ENCODE measurements at places on chromosomes 7 and 10.

GRCh38 chr7:111459757-111460280 lies 102.5 kb downstream of the IMMP2L start:
- DNase-seq = no peak

DNA sequence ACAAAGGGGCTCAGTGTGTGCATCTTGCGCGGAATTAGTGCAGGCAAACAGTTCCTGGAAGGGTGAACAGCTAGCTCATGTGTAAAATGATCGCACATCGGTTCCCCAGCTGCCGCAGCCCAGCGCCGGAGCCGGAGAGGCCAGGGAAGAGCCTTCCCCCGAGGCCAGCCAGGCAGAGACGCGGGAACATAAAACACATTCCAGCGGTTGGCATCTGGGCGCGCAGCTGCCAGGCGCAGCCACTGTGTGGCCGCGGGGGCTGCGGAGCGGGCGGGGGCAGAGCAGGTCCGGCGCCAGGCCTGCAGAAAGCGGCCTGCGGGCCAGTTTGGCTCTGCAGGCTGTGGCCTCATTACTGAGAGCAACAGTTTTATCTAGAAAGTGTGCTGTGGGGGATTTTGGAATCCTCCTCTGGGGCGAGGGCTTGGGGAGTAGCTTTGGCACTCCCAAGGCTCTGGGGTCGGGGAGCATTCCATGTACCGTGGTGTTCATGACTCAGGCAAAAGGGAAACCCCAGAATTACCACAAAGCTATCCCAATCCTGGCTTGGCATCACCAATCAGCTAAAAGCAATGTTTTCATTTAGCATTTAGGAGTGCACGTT lies 74.3 kb downstream of the SAMD9 start:
- DNase-seq = no peak

- no peak for DNase-seq
These were observed 217.3 kb downstream of the ZEB1 start for GRCh38 chr10:31536302-31536701.

- no peak for DNase-seq
These were observed 90.9 kb downstream of the MTERF1 start for GRCh38 chr7:91789558-91789957.

DNA sequence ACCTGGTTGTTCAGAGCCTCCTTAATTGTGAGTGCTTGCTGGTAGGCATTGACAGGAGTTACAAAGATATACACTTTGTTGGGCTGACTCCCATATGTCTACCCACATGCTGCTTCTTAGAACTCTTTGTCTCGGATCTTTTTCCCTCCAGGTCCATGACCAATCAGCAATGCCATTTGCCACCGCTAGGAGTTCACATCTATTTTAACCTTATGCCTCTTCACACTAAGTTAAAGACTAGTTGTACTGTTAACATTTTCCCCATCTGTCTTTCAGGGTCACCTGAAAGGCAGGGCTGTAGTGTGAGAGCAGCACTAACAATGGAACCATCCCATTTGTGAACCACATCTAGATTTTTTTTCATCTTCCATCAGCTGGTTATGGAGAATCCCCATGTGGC lies 226.7 kb upstream of the NPY start:
- no peak for DNase-seq

GRCh38 chr7:130961128-130961601 lies 227.2 kb upstream of the KLF14 start:
- no peak for DNase-seq
